ENCODE measurements at places on chromosomes 16 and 17.

- DNase-seq: no peak
Measured at GRCh38 chr17:32915245-32915644, 12.7 kb upstream of the TMEM98 start.

DNA sequence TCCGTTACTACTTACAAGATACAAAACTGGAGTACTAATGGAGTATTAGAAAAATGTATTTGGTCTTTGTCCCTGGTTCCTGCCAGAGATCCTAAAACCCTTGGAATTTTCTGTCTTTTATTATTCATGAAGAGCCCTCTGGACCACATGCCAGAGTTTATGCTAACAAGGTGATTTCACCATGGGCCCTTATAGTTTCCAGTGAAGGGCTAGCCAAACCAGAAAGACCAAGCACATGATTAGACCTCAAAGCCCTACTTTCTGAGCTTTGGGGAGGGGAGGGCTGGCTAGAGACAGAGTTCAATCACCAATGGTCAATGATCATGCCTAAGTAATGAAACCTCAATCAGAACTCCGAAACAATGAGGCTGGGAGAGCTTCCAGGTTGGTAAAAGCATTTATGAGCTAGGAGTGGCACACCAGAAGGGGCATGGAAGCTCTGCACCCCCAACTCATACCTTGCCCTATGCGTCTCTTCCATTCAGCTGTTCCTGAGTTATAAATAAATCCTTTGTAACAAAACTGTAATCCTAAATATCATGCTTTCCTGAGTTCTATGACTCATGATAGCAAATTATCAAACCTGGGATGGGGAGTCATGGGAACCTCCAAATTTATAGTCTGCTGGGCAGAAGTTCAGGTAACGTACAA, 10.4 kb downstream of the DCUN1D3 start:
- DNase-seq: no peak

- no peak for DNase-seq
Measured at GRCh38 chr17:42034059-42034458, 14.2 kb downstream of the NKIRAS2 start.

DNA sequence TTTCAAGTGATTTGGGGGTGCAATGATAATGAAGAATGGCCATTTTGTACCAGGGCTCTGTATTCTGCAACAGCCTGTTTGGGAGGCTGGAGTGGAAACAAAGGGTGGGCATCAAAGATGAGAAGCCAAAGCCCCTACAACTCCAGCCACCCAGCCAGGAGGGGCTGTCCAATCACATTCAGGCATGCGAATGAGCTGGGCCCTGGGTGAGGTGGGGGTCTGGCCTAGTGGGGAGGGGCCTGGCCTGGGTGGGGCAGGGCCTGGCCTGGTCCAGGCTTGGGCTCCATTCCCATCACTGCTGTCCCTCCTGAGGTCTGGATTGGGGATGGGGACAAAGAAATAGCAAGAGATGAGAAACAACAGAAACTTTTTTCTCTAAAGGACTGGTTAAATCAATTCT, 6.4 kb downstream of the AOC3 start:
- DNase-seq: no peak

DNA sequence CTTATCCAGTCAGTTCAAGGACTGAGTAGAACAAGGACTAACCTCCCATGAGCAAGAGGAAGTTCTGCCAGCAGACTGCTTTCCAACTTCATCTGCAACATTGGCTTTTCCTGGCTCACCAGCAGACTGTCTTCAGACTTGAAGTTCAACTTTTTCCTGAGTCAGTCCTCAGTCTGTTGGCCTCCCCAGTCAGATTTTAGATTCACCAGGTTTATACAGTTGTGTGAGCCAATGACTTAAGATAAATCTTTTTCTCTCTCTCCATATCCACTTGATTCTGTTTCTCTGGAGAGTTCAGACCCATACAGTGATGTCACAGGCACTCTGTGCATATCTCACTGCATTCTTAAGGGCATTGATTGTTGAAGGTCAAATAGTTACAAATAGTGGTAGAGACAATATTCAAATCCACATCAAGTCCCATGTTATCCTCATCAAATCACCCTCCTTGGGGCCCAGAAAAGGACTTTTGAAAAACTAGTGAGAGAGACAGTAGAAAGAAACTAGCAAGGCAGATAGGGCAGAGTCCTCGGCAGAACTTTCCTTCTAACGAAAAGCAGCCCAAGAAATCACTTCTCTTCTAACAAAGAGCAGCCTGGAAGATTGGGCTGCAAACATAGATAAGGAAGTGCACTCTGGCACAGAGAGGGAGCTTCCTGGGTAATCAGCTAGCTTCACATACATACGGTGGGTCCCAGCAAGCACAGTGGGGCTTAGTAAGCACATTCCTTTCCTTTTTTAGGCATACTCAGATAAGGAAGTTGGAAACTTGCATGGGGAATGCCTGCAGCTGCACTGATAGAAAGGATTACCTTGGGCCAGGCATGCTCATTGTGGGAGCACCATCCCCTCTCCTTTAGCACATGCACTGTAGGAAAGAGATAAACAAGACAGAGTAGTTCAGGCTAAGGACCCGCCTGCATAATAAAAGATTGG, 132.3 kb upstream of the FAM20A start:
- DNase-seq: no peak

GRCh38 chr16:14378689-14379467, 251.2 kb downstream of the PARN start:
- no peak for DNase-seq

- DNase-seq: no peak
Measured at GRCh38 chr16:57764341-57765159, 29.0 kb downstream of the KATNB1 start.

GRCh38 chr17:82399041-82399441, 19.1 kb upstream of the HEXD start:
- DNase-seq: no peak

DNA sequence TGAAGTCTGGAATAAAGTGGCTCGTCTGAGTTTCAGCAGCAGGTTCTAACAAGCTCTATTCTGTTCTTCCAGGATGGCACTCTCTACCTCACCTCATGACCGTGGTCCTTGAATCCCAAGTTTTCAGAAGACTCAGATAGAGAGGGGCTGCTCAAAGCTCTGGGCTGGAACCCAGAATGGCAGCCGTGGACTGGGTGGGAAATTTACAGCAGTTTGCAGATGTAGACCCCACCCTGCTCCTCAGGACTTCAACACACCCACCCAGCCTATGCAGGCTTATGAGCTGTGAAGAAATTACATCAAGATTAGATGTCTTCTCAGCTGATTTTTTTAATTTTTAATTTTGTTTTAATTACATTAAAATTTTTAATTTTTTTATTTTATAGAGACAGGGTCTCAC, 59.4 kb downstream of the METRNL start:
- no peak for DNase-seq

DNA sequence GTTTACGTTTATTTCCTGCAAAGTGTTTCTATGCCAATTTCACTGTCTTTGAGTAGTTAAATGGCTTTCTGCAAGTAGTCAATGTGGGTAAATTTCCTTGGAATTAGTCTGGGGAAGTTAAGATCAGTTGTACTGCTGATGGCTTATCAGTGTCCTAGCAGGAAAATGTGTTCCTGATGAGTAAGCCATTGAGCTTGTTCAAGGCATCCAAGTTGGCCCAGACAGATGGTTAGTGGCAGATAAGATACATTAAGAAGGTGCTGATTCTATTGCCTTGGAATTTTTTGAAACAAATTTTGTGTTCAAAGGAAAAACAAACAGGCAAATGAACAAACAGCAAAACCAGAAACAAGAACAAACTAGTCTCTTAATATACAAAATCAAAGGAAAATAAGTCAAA, 258.4 kb downstream of the MAP2K6 start:
- no peak for DNase-seq

DNA sequence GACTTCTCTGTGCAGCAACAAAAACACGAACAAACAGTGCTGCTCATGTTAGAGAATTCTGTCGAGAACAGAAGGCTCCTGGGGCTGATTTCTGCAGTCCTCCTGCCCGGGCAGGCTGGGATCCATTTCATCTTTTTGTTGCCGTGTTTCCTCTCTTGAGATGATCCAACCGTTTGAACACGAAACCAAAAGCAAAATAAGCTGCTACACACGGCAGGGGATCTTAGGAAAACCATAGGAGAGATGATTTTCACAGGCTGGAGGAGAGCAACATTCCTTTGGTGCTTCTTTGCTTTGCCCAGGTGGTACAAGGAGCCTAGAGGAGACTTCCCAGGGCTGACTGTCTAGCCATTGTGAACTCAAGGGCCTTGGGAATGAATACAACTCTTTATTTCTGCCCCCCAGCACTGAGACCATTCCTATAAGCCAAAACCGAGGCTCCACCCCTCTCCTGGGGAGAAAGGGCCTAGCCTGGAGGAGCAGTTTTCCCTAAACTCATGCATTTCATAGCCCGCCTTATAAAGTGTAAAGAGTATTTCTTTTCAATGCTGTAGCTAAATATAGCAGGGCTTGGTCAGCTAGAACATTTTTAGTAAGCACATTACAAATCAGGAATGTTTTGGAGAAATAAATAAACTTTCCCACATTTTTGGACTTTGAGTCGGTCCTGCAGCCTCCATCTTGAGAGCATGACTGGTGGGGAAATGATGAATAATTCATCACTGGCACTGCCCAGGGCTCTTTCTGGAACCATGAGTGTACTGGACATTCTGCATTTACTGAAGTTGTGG, 7.7 kb downstream of the FOXL1 start:
- no peak for DNase-seq

GRCh38 chr16:84391151-84392030, 23.1 kb downstream of the ATP2C2 start:
- no peak for DNase-seq

DNA sequence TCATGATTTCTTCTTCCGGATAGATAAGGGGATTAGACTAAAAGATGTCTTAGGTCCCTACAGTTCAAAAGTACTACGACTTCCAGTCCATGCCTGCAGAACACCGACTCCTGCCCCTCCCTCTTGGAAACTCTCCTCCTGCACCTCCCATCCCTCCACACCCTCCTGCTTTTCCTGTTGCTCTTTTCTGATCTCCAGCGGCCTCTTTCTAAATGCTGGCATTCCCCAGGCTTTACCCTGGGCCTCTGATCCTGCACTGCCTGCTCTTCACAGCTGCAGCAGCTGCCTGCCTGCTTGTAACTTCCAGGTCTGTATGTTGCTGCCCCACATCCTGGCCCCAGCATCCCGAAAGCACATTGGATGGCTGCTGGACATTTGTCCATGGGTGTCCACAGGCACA, 154.2 kb downstream of the KCNJ12 start:
- DNase-seq: no peak

- no peak for DNase-seq
Measured at GRCh38 chr17:15650741-15651582, 31.5 kb upstream of the FBXW10B start.

DNA sequence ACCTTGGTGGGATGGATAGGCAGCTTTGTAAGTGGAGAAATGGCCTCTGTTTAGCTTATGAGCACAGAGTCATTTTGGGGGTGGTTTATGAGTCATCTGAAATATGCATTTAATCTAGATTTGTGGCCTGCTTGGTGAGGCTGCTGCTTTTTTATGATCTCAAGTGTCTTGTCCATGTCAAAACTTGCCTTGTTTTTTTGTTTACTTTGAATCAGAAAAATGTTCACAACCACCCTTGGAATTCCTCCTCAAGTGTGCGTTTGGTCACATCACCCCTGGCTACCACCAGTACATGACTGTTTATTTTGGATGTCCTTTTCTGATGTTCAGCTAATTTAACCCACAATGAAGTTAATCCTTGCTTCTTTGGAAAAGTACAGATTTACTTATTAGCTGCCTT, 64.6 kb downstream of the FTO start:
- DNase-seq: no peak

DNA sequence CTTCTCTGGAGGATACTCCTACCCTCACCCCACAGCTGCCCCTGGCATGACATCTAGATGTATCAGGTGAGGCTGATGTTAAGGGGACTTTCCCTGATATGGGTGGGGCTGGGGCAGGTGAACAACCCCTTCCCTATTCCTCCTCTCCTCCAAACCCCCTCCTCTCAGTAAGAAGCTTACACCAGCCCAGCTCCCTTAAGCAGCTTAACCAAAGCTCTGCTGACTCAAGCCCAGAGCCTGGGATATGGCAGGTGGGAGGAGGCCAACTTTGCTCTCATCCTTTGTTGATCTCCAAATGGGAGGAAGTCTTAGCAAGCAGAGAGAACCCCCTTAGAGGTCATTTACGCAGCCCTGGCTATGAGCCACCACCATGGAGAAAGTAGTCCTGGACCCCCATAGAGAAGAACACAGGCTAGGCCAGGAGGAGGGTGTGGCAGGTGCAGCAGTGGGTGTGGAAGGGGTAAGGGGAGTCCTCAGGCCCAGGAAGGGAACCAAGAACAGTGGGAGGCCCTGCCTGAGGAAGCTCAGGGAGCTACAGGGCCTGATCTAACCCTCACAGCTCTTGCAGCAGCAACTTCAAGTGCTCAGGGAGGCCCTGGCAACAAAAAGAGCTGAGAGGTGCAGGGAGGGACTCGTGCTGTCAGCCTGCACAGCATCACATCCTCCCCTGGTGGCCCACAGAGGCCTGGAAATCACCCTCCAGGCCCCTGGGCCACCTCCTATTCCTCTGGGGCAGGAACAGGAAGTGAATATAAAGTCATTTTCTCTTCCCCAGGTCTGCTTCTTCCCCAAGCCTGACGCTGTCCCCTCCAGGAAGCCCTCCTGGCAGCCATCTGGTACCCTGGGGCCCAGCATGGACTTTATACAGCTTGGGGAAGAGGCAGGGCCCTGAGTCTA, 2.9 kb downstream of the UNC119 start:
- peak; percentile 30 for DNase-seq

DNA sequence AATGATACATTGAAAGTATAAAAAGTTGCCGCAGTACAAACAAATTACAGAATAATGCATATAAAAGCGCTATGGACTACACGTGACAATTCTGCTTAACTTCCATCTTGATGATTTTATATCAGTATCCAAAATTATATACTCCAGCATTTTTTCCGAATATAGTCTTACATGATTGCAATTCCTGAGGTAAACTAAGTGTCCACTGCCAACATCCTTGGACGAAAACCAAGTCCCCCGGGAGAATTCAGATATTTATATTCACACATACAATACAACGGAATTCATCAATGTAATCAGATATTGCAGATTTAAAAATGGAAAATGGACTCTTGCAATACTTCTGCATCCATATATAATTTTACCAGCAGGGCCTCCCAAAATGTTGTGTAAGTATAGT, 8.9 kb upstream of the MYH11 start:
- DNase-seq: no peak

DNA sequence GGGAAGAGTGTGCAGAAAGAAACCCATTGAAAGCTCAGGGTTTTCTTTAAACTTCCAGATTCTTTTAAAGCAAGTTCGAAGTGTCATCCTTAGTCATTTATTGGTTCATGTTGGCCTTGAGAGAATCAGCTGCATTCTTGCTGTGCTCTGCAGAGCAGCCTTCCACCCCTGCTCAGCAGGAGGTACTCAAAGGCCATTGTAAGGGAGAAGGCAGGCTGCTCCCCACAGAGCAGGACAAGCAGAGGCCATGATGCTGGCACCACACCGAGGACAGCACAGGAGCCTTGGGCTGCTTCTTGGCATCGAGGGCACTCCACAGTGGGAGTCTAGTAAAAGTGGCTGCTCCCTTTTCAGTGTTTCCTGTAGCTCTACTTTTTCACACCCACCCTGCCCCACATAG, 29.6 kb downstream of the NMT1 start:
- DNase-seq: no peak

- DNase-seq: no peak
Measured at GRCh38 chr17:50423553-50424159, 2.4 kb upstream of the ACSF2 start.

Measured in stimulated activated effector memory CD8-positive, alpha-beta T cell treated with anti-CD3 and anti-CD28 coated beads, Interleukin-12 subunit alpha, Interleukin-12 subunit beta, amount 100 ng/mL, for 72 hours (primary cell).